LoVo (cell line): ENCODE measurements at places on chromosomes 1 and 21.

GRCh38 chr1:30909365-30910068 is 959 bp upstream of the SDC3 start:
- no peak for DNase-seq

DNA sequence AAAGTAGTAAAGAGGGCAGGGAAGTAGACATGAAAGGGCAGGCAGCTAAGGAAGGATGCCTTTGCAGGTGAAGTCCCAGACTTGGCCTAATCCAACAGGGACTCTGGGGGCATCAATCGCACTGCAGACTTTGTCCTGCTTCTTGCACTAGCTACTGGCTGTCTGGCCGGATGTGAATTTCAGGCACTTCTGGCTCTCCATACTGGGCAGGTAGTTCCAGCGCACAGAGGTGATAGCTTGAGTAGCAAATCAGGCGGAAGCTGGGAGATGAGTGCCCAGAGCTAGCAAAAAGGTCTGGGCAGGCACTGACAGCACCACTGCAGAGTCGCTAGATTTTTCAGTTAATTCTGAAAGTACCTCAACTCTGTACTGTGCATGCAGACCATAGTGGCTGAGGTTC is 997 bp downstream of the RSPH1 start:
- DNase-seq, result no peak

GRCh38 chr1:4058706-4059105 is 158.6 kb upstream of the C1orf174 start:
- DNase-seq, result no peak

GRCh38 chr1:161185282-161185682 is 8.0 kb upstream of the B4GALT3 start:
- no peak for DNase-seq

DNA sequence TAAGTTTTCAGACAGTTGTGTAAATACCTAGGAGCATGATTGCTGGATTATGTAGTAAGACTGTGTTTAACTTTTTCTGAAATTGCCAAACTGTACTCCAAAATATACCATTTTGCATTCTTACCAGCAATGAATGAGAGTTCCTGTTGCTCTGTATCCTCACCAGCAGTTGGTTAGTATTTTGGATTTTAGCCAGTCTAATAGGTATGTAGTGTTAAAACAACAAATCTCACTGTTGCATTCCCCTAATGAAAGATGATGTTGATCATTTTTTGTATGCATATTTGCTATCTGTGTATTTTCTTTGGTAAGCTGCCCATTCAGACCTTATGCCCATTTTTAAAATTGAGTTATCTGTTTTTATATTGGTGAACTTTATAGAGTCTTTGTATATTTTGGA is 89.9 kb downstream of the RASAL2 start:
- no peak for DNase-seq

GRCh38 chr1:235741294-235741693 is 91.7 kb upstream of the GNG4 start:
- DNase-seq, result no peak

DNA sequence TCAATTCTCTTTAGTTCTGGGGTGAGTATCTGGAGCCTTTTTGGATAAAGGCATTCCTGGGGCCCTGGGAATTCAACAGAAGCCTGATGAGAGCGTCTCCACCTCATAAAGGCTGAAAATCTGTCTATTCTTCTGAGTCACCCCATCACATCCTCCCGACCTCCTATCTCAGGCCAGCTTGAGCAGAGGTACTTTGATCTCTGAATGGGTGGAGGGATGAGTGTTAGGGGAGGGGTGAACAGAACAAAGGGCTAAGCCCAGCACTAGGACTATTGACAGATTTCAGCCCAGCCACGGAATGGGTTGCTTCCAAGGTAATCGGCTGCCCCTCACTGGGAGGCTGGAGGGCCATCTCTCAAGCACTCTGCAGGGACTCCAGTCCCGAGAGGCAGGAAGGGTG is 2.5 kb upstream of the MYBPH start:
- no peak for DNase-seq

DNA sequence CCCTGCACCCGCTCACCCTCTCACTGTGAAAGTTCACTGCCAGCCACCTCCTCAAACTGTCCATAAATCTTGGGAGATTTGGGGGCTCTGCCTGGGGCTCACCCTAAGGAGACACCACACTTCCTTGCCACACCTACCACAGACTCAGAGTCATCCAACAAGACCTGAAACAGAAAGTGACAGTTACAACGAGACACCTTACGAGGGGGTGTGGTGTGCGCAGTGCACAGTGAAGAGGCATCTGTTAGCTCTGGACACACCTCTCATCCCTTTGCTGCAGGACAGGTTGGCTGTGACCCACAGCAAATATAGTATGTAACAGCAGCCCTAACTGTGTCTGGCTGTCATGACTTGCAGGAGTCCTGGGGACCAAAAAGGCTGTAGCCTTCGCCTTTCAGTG is 190.2 kb downstream of the NR5A2 start:
- no peak for DNase-seq

- DNase-seq, result no peak
Measured at GRCh38 chr1:53091841-53092645, 30.0 kb downstream of the PODN start.

DNA sequence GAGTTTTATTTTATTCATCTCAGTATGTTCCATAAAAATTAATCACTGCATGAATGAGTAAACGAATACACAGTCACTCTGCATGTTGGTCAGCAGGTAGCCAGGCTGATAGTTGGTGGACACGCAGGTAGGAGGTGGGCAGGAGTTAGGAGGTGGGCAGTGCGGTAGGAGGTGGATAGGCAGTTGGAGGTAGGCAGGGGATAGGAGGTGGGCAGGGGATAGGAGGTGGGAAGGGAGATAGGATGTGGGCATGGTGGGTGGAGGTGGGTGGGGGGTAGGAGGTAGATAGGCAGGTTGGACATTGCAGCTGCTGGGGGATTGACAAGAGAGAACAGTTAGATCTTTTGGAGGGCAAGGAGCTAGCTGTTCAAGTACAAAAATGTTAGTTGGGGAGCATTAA is 322.7 kb downstream of the PTPRU start:
- no peak for DNase-seq

GRCh38 chr1:212234431-212235395 is 50.5 kb upstream of the PPP2R5A start:
- DNase-seq, result peak; percentile 66

DNA sequence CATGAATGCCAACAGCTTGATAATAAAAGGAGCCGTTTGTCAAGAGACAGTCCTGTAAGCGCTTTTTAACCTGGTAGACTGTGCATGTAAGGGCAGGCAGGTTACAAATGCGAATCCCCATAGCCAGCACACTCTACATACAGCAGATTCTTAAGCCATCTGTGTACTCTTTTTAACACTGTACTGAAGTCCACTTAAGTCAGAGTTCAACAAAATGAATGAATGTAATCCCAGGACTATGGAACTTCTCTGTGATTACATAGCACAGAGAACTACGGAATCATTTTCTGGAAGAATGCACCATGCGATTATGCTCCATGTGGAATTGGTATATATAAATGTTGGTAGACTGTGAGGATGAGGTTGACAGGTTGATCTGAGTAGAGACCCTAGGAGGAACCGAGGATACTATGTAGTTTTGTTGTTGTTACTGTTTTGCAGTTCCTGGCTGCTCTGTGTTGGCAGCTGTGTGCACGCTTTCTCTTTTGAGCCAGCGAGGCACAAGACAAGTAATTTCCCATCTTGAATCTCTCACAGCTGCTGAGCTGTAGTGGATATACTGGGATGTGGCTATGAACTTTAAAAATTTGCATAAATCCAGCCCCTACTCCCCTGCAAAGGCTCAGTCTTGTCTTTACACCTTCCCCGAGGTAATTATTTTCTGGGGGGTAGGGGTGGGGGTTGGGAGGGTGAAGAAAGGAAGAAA is 21.9 kb downstream of the LRRC8D start:
- DNase-seq, result no peak

DNA sequence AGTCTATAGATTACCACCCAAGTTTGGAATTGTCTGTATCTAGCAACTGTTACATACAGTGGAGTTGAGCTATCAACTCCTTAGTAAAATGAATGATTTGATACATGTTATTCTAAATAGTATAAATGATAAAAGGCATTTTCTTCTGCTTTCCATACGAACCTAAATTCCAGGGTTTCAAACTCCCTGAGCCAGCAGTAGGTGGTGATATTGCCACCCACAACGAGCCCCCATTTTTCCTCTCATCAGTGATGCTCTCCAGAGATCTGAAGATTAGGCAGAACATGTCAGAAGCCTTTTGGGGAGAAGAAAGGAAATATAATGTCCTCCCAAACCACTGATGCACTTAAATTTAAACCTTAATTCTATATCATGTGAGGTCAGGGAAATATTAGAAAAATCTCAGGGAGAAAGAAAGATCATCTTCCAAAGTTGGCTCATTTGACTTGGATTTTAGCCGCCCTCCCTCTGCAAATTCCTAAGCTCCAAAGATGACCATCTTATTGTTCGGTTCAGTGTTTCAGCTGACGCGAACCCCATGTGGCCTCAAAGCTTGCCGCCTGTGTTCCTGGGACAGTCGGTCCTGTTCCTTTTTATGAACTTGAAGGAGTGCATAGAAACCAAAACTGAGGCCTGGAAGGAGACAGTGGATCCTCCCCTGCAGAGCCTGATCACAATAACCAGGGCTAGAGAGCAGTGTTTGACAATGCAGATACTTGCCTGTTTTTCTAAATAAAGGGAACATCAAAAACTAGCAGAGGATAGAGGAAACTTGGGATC is 2.3 kb downstream of the EVA1C start:
- DNase-seq, result no peak

GRCh38 chr1:9593492-9594465 is 5.1 kb downstream of the TMEM201 start:
- no peak for DNase-seq

- no peak for DNase-seq
Measured at GRCh38 chr1:4328402-4329071, 325.9 kb upstream of the AJAP1 start.

GRCh38 chr1:14265495-14265894 is 333.0 kb upstream of the KAZN start:
- DNase-seq, result no peak

DNA sequence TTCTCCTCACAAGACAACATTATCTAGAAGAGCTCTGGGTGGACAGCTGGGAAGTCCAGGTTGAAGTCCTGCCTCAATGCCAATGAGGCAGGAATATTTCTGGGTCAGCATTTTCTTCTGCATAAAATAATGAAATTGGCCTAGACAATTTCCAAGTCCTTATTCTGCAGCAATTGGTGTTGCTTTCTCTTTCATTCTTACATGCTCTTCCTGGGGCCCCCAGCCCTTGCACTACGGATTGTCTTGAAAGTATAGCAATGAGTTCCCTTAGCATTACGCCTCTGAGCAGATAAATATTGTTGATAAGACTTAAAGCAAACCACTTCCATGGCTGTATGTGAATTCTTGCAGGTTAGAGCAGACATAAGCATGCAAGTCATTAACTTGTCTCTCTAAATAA is 188.5 kb downstream of the TGFBR3 start:
- DNase-seq, result no peak

DNA sequence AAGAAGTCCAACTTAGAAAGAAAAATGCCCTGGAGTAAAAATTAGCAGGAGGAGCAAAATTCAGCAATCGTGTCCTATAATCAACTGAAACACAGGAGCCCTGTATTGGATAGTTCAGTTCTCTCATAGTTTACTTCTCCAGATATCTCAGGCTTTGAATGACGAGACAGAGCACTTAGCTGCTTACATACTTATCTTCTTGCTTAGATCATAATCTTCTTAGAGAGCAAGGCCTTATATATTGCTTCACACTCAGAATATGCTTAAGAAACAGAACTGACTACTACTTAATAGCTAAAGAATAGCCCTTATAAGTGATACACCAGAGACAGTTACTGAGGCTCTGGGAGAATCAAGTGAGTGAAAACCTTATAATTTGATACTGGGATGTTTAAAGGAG is 38.9 kb downstream of the TOR3A start:
- DNase-seq, result no peak

GRCh38 chr21:42384989-42385388 is 10.9 kb downstream of the TMPRSS3 start:
- no peak for DNase-seq

DNA sequence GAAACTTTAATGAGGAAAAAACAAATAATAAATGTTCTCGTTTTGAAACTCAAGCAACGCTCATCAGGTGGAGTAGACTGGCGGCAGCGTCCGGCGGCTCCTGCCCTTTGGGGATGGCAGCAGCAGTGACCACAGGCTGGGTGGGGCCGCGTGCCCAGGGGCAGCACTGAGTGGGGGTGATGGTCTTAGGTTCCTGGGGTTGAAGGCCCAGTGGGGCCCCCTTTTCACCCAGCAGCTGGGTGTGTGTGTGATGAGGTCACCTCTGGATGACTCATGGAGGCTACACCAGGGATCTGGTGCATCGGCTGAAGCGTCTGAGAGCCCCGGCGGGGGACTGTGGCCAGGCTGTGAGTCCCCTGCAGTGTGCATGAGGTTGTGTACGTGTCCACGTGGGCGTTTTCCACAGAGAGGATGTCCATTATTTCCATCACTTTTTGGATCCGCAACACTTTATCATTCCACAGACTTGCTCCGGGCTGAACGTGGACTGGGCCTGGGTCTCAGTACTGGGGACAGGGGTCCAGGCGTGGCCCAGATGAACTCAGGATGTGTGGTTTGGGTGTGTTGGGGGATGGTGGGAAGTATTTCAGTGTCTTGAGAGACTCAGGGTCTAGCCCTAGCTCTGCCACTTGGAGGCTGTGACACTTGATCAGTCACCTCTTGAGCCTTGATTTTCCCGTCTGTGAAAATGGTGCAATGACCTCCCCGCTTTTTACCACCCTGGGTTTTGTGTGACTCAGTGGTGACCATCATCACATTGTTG is 25.6 kb downstream of the LDLRAP1 start:
- no peak for DNase-seq

GRCh38 chr1:182709225-182709764 is 24.9 kb upstream of the RGS8 start:
- DNase-seq, result no peak

DNA sequence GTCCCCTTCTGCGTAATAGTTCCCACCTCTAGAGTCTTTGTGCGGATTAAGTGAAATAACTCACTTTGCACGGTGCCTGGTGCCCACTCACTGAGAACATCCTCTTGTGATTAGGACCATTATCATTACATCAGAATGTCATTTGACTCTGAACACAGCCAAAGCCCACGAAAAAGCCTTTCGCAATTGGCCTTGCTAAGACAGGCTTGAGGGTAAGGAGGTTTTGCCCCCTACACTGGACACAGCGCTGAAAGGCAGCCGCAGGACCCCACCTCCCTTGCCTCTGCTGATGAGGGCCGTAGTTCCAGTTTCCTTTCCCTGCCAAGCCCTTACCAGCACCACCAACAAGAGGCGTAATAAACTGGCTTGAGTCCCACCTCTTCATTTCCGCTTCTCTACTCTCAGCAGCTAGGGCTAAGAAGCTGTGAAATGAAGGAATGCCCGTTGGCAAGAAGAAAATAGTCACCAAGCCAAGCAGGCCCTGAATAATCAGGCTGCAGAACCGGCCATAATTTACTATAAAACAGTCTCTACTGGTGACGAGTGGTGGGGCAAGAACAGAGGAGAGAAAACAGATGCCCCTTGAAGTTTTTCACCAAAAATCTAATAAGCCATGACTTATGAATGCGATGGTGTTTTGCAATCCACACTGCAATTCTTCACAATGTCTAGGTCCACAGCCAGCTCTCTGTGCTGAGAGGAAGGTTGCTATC is 53.1 kb downstream of the SH3GLB1 start:
- DNase-seq, result no peak
